Brain microvascular endothelial cell (primary cell): ENCODE measurements at places on chromosomes 1 and 21.

DNA sequence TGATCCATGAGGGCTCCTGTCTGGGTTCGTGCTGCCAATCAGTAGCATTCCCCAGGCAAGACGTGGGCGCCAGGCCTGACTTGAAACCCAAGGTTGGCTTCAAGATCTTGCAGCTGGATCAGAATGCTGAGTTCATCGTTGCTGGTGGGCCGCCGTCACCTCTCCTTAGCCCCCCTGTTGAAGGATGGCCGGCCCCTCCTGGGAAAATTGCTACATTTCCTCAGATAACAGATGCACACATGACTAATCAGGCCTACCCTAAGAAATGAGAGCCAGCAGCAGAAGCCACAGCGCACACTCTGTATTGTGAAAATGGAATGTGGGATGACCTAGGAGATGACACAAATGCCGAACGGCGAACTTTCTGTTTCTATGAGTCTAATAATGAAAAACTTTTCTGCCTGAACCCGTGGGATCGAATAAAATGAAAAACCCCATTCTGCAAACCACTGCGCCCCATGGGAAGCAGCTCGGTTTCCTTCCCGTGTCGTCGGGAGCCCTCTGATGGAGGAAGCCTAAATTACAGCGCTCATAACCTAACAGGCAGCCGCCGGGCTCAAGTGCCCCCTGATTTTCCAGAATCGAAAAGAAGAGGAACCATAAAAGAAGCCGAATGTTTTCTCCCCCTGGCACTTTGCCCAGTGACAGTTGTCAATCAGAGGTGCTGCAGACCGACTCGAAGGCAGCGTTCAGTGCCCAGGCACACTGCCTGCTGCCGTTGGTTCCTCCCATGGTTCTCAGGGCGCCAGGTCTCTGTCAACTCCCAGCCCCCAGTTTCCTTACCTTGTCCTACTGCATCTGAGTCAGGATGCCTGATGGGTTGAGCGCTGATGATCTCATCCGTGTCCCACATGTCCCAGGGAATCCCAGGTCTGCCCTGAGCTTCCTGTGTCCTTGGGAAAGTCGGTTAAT lies 38.2 kb upstream of the H6PD start:
- peak; percentile 93 for DNase-seq

- DNase-seq: no peak
Measured at GRCh38 chr1:160437432-160438316, 37.3 kb downstream of the VANGL2 start.

GRCh38 chr1:48726557-48727215 lies 50.0 kb downstream of the BEND5 start:
- DNase-seq: no peak

DNA sequence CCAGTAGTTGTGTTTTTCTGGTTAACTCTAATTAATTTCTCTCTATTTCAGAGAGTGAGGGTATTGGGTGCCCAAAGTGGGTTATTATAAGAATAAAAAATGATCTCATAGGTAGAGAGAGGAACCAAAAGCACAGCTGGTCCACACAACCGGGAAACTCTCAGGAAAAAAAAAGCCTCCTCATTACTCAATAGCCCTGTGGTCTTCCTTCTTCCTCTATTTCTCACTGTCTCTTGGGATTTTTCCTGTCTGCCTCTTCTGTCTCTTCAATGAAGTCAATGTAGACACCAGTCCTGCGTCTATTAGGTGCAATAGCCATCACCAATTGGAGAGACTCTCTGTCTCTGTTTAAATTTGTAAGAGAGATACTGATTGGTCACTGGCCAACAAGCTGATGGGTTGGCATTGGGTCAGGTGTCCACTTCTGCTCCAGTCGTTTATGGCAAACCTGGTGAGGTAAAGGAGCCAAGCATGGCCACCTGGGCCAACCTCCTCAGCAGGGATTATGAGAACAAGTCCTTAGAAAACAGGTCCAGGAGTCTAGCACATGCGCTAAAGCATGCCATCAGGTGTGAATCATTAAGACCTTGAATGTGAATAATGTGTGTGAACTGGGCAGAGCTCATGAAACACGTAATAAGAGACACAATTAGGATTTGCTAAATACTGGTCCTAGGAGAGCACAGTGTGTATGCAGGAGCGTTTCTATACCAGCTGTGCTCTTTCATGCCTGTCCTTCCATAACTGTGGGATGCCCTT lies 443.0 kb upstream of the RUNX1 start:
- no peak for DNase-seq

DNA sequence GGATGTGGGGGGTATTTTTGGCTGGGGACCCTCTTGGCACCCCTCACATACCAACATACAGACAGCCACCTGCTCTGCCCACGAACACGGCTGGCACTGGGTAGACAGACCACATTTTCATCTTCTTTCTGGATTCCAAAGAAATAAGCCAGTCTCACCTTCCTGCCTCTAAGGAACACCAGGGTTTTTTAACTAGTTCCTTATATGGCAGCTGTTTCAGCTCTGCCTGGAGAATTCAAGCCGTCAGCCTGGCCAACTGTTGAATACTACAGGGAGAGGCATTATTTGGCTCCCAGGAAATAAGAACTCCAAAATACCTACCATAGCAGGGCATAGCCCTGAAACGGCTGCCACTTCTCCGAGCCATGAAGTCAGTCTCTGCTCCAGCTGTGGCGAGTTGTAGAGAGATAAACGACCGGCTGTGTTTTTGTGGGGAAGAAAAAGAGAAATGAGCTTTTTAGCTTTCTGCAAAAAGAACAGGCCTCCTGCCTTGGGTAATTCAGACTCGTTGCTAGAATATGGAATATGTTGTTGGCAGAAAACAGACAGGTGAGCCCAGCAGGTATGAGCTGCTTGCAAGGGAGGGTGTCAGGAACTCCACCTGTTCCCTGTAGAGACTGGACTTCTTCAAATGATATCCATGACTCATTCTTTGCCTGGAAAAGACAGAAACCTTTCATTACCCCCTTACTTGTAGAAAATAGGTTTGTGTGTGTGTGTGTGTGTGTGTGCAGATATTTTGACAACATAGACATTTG lies 51.8 kb downstream of the MT1HL1 start:
- no peak for DNase-seq

DNA sequence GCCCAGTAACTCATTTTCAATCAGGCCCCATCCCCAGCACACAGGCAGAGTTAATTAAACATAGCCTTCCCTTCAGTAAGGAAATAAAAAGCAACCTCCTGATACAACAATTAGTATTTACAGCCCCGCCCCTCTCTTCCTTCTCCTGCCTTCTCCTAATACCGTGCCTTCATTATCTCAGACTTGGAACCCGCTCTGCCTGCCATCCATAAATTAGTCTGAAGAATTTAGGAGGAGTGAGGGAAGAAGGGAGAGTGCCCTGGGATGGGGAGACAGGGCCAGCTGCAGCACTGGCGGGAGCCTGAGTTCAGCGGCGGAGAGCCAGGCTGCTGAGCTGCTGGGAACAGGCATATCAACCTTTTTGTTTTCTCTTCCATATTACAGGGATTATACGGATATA lies 172.8 kb downstream of the ACTL8 start:
- DNase-seq: no peak

GRCh38 chr1:30890502-30891226 lies 17.9 kb downstream of the SDC3 start:
- DNase-seq: no peak

DNA sequence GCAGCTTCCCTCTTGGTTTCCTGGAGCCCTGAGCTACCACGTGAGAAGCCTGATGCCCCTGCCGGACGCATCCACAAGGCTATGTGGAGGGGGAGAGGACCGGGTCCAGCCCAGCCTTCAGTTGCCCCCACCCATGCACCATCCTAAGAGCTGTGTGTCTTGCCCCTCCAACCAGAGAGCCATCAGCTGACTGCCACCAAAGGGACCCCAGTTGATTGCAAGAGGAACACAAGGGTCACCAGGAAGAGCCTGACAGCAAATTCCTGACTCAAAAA lies 81.5 kb downstream of the GLIS1 start:
- DNase-seq: no peak

GRCh38 chr1:5916572-5917280 lies 75.5 kb downstream of the NPHP4 start:
- DNase-seq: no peak

DNA sequence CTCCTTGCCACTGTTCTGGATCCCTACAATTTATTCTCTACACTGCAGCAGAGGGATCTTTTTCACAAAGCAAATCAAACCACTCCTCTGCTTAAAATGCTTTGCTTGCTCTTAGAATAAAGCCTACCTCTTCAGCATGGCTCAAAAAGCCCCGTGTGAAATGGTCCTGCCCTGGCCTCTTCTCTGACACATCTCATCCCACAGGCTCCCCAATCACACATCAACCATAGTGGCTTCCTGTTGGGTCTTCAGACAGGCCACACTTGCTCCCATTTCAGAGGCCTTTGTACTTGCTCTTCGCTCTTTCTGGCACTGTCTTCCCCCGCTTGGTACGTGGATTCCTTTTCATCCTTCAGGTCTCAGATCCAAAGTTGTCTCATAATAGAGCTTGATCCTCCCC lies 44.3 kb upstream of the PLXNA2 start:
- DNase-seq: no peak

DNA sequence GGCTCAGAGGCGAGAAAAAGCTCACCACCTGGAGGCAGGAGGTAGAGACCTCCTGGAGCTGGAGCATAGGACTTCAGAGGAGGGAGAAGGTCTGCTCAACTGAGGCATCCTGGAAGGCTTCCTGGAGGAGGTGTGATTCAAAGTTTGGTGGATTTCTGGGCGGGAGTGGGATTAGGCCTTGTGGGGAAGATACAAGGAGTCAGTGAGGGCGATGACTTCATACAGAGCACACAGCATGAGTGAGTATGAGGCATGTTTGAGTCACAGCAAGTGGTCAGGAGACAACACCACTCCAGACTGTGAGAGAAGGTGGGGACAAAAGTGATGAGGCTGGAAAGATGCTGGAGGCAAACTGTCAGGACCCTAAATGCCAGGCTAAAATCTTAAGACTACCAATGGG lies 77.6 kb downstream of the MATN1 start:
- peak; percentile 10 for DNase-seq

GRCh38 chr1:181390410-181391077 lies 92.8 kb upstream of the CACNA1E start:
- no peak for DNase-seq

- peak; percentile 29 for DNase-seq
Measured at GRCh38 chr1:37793773-37794371, at the start of gene MANEAL. Gene MANEAL (plus strand): TSS chr1:37793847. CDS start chr1:37794183, 336 bp downstream.

- no peak for DNase-seq
Measured at GRCh38 chr1:71362076-71362475, 281.2 kb upstream of the ZRANB2 start.

- DNase-seq: no peak
Measured at GRCh38 chr1:205391386-205391785, 30.5 kb downstream of the LEMD1 start.

DNA sequence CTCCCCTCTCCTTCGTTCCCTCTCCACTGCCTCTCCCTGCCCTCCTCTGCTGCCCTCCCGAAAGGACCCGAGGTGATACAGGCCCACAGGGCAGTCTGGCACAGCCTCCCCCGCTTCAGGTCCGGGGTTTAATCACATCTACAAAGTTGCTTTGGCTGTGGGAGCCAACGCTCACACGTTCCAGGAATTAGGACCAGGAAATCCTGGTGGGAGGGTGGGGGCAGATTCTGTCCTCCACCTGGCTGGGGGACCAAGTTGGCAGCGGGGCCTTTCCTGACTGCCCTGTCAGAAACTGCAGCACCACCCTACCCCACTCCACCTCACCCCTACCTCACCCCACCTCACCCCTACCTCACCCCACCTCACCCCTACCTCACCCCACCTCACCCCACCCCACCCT lies 95.1 kb downstream of the WDR4 start:
- no peak for DNase-seq

- peak; percentile 68 for DNase-seq
Measured at GRCh38 chr1:113860891-113861290, 10.6 kb downstream of the PTPN22 start.
